GM10248 (cell line): ENCODE measurements at places on chromosomes 1 and 21.

DNA sequence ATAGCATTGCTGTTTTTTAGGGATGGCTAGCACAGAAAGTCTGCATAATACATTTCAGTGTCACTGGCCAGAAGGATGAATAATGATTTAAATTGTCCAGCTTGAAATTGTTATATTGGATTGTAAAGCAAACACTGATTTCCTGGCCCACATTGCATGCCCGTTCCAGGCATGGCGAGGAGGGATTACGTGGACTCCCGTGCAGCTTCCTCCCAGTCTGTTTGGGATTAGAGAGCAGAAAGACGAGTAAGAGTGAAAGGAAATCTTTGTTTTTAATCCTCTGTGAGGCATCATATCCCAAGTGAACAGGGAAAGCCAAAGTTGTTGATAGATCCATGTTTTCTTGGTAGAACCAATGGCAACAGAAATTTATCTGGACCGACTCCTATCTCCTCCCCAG lies 8.4 kb downstream of the TRIM58 start:
- DNase-seq = no peak

DNA sequence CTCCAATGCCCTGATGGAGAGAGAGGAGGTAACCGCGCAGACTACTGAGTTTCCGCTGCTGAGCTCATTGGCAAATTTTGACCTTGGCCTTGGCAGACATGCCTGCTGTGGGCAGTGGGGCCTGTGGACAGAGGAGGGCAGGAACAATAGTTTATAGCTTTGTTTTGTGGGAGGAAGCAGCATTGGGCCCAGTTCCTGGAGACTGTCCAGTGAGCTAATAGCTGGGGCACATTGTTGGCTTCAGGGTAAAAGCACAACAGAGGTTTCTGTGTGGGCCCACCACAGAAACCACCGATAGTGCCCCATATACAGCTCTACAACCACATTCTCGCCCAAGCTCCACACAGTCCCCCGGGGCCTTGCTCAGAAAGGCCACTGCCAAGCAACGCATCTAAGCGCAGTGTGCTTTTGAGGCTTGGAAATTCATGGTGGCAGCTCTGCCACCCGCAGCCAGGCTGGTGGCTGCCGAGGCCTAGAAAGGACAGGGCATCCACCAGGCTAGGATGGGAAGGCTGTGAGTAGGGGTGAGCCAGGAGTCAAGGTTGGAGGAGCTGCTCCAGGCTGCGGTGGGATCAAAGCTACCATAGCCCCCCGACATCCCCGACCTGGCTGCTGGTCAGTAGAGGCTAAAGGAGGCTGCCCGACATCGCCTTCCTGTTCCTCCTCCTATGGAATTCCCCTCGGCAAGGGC lies 43.2 kb downstream of the NEK2 start:
- DNase-seq = no peak

GRCh38 chr1:234697015-234697414 lies 87.0 kb upstream of the IRF2BP2 start:
- no peak for DNase-seq

DNA sequence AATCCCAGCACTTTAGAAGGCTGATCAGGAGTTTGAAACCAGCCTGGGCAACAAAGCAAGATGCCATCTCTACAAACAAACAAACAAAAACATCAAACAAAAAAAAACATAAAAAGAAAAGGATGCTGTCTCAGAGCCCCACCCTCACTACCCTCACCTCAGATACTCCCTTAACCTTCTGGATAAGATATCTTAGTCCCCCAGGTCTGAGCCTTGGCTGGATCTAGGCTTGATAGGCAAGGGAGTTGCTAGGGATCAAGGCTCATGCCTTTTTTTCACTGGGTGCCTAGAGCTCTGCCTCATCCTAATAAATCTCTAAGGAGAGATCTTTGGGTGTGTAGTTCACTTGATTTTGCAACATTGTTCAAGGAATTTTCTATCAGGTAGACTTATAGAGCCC lies 7.4 kb downstream of the HDAC1 start:
- no peak for DNase-seq

- DNase-seq = no peak
Measured at GRCh38 chr1:198830412-198830811, 191.6 kb downstream of the PTPRC start.

- peak; percentile 46 for DNase-seq
Measured at GRCh38 chr1:230957580-230957989, 21.1 kb downstream of the TTC13 start.

DNA sequence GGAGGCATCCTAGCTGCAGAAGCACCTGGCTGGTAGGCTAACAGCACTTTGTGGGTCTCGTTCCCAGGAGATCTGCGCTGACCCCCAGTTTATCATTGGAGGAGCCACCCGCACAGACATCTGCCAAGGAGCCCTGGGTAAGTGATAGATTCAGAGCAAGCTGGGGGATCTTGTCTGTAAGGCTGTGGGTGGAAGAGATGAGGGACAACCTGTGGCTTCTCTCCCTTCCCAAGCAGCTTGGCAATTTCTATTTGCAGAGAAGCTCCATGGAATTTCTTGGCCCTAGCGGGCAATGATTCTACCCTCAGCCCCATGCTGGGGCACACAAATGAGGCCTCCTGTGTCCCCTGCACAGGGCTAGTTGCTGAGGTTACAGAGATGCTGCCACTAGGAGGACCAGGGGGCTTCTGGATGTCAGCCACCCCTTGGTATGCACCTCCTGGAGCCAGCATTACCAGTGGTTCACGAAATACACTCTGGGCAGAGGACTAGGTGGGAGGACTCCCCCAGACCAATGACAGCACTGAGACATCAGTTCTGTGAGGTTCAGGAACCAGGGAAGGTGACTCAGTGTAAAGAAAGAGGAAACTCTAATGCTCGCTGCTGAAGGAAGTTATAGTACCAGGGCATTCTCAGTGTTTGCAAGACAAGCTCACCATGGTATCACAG lies 5.5 kb downstream of the CAPN2 start:
- no peak for DNase-seq

DNA sequence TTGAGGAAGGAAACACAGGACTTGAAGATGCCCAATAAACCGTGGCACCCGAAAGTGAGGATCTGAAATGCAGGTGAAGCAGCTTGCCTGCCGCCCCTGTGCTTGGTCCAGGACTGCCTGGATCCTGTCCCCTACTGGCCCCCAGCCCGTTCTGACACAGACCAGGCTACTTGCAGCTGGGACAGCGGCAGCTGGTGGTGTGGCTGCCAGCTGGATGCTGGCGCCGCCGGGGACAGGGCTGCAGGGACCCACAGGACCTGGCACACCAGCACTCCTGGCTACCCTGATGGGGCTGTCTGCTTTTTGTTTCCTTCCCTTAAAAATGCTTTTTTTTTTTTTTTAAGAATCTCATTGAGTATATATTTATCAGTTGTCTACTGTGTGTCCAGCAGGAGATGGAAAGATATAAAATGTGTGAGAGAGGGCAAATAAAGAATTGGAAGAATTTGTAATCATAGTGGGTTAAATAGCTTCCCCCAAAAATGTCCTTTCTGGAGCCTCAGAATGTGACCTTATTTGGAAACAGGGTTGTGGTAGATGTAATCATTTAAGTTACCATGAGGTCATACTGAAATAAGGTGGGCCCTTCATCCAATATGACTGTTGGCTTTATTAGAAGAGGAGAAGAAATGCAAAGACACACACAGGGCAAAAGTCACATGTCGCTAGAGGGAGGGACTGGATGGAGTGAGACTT lies 165.6 kb downstream of the DSCAM start:
- DNase-seq = no peak

DNA sequence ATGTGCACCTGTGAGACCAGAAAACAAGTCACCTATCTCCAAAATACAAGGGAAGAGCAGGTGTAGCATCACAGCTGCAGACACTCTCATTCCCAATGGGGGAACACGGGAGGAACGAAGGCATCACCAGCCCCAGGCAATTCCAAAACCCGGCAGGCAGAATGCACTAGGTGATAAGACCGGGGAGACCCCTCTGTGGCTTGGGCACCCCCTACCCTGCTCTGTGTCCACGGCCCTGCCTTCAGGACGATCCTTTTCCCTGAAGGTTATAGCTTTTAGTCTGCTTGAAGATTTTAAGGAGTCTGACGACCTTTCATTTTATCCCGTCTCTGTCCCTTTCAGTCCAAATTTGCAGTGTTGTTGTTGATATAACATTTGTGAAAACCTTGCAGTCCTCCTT lies 19.2 kb downstream of the TRPM2 start:
- DNase-seq = no peak

DNA sequence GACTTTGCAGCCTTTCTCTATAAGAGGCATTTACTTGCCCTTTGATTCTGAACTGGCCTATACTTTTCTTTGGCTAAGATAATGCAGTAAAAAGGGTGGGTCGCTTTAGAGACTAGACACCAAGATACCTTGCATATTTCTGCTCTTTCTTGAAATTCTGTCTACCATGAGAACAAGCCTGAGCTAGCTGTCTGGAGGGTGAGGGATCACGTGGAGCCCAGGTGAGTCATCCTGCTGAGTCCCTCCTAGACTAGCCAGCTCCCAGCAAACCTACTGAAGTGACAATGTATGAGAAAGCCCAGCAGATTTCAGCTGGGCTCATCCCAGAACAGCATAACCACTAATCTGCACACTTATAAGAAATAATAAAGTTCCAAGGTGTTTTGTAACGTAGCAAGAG lies 408.0 kb upstream of the KAZN start:
- DNase-seq = no peak

GRCh38 chr1:160885042-160885441 lies at the start of gene ITLN1:
TSS of gene ITLN1 (minus strand) at chr1:160885180. CDS start at chr1:160884877, 303 bp downstream.
- no peak for DNase-seq

- DNase-seq = no peak
Measured at GRCh38 chr1:41325801-41326200, 35.4 kb upstream of the FOXO6 start.

GRCh38 chr1:30195424-30196134 lies 527.8 kb downstream of the MATN1 start:
- no peak for DNase-seq

- DNase-seq = no peak
Measured at GRCh38 chr1:8858112-8858668, 20.3 kb downstream of the ENO1 start.

- DNase-seq = no peak
Measured at GRCh38 chr1:150976879-150977694, 2.5 kb upstream of the CERS2 start.

DNA sequence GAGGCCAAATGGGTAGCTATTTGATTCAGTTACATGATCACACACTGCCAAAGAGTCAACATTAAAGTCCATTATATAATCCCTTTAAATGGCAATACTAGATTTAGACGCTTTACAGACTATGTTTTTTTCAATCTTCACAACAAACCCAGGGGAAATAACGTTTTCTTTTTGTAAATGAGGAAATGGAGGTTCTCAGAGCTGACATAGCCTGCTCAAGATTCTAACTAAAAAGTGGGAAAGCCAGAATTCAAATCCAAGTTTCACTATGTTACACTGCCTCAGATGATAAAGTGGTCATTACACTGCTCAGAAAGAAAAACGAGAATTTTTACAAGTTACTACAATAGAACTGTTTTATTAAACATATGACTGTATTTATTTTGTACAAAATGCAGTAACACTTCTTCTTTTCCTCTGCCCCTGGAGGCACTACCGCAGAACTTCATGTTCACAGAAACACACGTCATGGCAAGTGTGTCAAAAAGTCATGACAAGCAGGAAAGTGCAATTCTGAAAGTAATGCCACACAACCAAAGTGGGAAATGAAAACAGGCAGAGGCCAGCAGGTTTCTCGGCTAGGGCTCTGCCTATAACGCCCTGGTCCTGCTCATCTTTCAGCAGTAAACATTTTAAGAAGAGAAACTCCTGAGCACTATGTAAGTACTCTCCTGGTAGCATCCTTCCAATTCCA lies 19.0 kb downstream of the THEMIS2 start:
- DNase-seq = peak; percentile 58

GRCh38 chr1:161198897-161199431 lies at the start of gene ADAMTS4:
TSS of gene ADAMTS4 (minus strand) at chr1:161199054. CDS start at chr1:161198627, 427 bp downstream.
- no peak for DNase-seq

GRCh38 chr1:11286735-11287410 lies 13.9 kb downstream of the UBIAD1 start:
- no peak for DNase-seq

DNA sequence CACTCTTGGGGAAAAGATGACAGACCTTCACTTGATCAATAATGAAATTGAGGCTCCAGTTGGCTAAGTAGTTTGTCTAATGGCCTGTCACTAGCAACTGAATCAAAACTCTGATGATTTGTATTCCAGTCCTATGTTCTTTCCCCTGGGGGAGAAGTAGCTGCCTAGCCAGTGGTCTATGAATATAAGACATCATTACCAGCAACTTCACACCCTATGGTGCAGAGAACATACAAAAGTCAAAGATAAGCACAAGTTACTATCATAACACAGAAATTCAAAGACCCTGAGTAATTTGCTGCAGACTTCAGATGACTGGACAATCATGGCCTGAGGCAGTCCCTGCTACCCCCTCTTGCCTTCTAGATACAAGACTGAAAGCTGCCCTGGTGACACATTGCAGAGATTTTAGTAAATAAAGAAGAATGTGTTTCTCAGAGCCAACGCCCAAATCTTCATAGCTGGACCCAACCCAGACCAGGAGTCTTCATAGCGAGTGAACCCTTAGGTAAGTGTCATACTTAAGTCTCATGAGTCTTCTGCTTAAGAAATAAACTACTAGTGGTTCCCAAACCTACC lies 993 bp downstream of the PDZK1 start:
- DNase-seq = no peak

GRCh38 chr1:233805786-233806185 lies 98.7 kb upstream of the SLC35F3 start:
- DNase-seq = no peak

GRCh38 chr1:3896396-3897000 lies 3.6 kb downstream of the C1orf174 start:
- no peak for DNase-seq

- no peak for DNase-seq
Measured at GRCh38 chr1:12075195-12076114, 12.4 kb downstream of the TNFRSF8 start.

- DNase-seq = no peak
Measured at GRCh38 chr1:34650800-34651199, 104.0 kb upstream of the GJB5 start.

DNA sequence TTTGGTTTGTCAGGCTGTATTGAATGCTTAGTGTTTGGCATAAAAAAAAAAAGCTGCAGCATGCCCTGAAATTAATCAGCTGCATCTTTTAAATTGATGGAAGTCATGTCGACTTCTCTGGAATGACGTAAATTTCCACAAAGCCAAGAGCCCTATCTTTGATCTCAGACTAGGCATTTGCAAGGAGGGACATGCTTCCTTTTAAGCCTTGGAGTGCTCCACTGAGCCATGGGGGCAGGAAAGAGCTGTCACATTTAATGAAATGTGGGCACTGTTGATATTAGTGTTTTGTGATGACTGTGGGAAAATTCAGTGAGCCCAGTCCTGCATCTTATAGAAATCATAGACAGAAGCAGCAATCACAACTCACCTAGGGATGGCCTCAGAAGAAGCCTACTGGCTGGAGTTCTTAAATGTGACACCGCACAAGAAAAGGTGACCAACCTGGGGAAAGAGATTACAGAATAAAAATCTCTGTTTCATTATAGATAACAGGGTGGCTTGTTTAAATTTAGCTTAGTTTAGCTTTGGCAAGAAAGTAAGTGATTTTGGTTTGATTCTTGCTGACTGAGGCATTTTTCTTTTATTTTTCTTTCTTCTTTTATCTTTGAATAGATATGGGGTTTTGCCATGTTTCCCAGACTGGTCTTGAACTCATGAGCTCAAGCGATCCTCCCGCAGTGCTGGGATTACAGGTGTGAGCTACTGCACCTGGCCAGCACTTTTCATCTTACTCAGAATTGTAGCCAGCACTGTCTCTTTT lies 188.2 kb downstream of the HHAT start:
- DNase-seq = no peak
